ENCODE measurements at places on chromosomes 3 and 15.

DNA sequence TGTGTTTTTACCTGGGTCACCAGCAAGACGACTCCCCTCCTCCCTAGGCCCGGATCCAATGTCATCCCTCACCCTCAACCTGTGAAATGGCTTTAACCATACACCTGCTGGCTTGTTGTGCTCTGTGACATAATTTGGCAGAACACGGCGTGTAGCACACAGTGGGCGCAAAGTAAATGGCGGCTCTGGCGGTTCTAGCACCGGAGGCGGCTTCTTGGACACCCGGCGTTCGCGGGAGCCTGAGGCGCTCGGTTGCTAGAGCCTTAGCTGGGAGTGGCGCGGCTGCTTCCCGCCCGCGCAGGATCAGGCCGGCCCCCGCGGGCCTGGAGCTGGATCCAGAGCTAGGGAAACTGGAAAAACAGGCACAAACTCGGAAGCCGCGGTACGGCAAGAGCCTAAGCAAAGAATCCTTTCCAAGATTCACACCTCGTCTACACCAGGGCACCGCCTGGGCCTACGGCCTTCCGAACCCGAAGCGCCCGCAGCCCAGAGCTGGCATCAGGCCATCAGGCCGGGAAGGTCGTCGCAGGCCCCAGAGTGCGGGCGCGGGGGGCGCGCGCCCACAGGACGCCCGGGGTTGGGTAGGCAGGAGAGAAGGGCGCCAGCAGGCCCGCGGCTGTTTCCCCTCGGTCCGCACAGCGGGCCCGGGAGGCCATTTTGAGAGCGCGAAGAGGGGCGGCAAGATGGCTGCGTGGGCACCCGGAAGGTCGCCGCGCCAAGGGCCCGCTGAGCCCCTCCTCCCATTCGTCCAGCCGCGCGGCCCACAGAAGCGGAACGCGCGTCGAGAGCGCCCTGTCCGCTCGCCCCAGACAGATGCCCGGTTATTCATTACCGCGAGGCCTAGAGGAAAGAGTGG is 43.9 kb upstream of the POLG start:
- DNase-seq = no peak

DNA sequence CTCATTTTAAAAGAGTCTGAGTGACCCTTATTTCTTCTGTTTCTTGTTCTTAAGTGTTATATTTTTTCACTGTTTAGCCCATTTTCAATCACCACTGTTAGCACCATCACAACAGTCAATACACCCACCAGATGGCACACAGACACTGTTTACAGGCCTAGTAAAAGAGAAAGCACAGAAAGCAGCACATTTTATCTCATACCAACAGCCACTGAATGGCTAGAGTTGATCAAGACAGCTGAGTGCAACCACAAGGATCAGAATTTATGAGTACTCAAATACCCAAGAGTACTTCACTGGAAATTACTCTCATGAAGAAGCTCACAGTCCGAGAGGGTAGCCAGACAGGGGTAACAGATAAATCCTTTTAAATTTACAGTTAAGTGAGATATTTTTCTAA is 127.0 kb downstream of the TFDP2 start:
- no peak for DNase-seq

GRCh38 chr3:31369637-31370379 is 162.9 kb upstream of the STT3B start:
- DNase-seq = no peak

DNA sequence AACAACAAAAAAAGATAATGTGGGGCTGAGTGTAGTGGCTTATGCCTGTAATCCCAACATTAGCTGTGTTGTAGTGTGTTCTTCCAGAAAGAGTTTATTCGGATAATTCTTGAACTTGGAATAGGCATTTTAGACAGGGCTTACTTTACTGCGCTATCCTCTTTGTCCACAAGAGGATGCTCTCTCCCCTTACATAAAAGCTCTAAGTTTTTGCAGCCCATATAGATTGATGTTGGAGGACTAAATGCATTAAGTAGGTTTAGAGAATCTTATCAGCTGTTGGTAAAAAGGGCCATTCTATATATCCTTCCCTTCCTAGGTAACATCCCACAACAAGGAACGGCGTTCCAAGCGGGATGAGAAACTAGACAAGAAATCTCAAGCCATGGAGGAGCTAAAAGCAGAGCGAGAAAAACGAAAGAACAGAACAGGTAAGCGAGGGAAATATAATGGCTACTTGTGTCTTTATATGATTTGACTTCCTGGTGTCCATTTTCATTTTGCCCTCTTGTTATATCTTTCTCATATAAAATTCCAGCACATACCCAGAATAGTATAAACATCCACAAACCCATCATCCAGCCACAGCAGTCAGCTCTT is 27.8 kb upstream of the ITPKA start:
- DNase-seq = no peak

DNA sequence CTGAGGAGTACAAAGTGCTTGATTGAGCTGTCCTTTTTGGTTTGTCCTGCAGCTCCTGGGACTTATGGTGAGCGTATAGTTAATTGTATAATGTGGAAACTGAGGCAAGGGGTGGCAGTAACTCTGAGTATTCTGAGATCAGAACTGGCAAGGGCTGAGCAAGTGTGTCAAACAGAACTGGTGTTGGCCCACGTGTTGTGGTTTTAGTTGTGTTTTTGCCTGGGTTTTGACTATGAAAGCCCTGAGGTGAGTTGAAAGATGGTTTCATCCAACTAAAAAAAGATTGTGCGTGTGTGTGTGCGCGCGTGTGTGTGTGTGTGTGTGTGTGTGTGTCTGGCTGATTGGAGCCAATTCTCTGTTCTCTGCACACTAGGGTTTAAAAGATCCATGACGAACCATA is 154.1 kb downstream of the EDEM1 start:
- no peak for DNase-seq

DNA sequence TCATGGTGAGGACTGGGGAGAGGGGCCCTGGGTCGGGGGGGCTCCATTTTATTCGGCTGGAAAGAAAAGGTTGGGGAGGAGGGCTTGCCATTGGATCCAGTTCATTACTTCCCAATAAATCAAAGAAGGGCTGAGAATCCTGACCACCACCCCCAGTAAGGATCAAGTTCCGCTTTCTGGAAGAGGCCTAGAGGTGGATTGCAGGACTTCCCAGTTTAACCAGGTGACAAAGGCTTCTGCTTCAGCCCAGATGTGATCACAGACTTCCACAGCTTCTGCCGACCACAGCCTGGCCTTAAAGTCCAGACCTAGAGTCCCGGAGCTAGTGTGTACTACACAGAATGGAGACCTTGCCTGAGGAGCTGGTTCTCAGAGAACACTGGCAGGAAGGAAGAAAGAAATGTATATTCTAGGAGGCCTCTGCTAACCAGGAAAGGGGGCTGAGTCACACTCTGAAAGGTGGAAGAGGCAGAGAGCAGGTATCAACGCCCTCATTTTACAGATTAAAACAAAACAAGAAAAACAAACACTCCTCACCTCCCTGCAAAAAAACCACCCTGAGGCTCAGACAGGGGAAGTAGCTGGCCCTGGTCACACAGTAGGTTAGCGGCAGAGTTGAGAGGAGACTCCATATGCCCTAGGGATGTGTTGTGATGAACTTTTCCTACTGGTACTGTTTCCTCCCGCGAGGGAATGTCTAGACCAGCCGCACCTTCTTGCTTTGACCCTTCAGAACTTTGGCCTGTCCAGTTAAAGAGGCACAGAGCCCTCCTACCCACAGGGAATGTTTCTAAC is 1.1 kb upstream of the CEMIP start:
- DNase-seq = no peak

DNA sequence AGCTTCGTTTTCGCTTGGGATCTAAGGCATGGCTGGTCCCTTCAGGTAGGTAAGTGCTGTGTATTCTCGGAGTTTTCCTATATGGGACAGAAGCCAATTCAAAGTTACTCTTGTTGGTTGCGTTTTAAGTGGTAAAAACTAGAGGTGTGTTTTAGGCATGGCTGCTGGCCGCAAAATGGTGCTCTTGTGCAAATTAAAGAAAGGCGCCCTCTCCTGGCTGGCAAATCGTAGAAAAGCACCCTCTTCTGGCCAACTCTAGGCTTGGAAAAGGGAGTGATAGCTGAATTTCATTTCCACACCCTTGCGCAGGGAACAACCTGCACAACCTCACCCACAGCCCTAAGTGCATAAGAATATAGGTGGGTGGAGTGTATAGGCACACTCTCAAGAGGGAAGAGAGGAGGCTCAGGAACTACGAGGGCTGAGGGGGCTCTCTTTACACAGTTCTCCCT is 23.5 kb downstream of the DRD3 start:
- DNase-seq = no peak

GRCh38 chr3:27633224-27633545 is 88.9 kb downstream of the EOMES start:
- DNase-seq = no peak

- DNase-seq = no peak
These were observed 1217.6 kb upstream of the ALCAM start for GRCh38 chr3:104149154-104149553.

- DNase-seq = no peak
These were observed 51.0 kb upstream of the PLXND1 start for GRCh38 chr3:129657261-129658046.

GRCh38 chr15:66595931-66596545 is 30.2 kb upstream of the LCTL start:
- DNase-seq = no peak

GRCh38 chr3:10628891-10629670 is 123.7 kb upstream of the ATP2B2 start:
- DNase-seq = no peak

GRCh38 chr3:15256861-15257341 is 50.9 kb downstream of the CAPN7 start:
- no peak for DNase-seq

GRCh38 chr15:77527164-77527778 is 105.4 kb downstream of the LINGO1 start:
- no peak for DNase-seq

DNA sequence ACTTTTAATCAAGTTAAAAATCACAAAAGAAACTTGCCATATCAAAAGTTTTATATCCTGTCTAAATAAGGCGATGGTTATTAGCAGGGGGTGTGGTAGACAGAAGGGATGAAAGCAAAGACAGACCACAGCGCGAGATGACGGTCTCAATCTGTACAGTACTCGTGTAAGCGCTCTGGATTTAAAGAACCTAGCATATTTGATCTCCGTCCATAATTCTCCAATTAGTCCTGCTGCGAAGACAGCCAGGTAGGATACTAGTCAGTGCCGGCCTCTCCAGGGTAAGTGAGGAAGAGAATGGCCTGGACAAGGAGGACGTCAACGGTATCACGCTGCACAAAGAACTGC is 701 bp downstream of the SGO1 start:
- no peak for DNase-seq

DNA sequence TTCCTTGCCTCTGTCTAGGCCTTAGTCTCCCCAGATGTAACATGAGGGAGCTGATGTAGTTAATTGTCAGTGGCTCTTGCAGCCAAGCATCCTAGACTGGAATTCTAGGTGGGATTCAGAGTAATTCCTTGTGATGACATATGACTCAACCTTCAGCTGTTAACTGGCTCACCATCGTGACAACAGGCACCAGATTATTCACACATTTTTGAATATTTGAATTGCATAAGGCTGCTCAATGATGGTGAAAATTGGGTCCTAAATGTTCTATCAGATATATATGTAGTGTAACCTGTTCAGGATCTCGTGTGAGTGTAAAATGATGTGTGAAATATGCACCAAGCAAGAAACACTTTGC is 405.1 kb downstream of the LPP start:
- DNase-seq = no peak

GRCh38 chr15:75989045-75989444 is 23.2 kb downstream of the NRG4 start:
- no peak for DNase-seq

- no peak for DNase-seq
These were observed 21.7 kb downstream of the SH3BP5 start for GRCh38 chr3:15310491-15311370.

GRCh38 chr3:193938613-193939012 is 197.3 kb upstream of the HES1 start:
- no peak for DNase-seq

GRCh38 chr3:147356145-147356908 is 50.0 kb downstream of the ZIC4 start:
- no peak for DNase-seq

DNA sequence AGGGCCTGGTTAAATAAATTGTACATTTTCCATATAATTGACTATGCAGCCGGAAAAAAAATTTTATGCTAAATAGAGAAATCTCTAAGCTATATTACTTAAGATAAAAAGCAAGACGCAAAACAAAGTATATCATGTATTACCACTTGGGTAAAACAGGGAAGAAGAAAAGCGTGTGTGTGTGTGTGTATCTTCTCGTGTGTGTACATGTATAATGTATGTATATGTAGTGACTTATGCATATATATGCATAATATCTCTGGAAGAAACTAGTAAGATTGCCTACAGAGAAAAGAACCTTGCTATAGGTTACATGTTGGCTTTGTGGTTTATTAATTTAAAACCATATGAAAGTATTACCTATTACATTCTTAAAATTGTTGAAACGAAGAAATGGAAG is 19.0 kb downstream of the KNL1 start:
- no peak for DNase-seq

DNA sequence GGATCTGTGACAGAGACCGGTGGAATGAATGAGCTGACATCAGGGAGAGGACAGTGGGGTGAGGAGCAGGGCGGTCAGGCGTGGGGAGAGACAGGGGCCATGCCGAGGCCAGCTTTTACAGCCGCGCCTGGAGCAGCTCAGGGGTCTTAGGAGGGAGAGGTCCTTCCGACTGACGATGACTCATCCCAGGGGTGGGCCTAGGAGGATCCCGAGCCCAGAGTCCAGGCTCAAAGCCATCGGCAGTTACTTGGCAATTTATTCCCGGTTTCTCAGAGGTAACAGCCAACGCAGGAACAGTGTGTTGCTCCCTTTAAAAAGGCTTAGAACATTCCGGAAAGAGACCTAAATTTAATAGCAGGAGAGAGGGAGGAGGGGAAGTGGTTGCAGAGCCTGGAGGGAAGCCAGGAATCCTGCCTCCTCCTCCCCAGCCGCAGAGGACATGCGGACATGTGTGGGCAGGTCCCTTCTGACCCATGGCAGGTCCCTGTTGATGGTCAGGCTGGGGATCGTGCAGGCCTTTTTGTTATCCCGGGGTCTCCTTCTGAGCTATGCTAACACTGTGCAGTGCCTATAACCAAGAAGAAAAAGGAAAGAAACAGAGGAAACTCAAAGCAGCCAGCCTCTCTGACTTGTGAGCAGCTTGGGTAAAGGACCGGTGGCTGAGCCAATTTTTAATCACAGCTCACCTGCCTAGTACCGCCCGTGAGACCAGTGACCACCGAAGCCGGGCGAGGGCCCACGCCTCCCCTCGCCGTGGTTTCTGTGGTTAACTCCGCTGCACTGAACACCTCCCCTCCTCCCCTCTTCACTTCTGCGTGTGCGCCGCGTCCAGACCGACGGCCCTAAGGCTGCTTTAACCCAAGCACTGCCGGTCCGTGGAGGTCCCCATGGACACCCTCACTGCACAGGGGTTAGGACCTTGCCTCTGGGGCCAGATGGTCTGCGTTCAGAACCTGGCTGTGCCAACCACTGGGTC is 392.4 kb upstream of the PROK2 start:
- DNase-seq = peak; percentile 52

- no peak for DNase-seq
These were observed 95.4 kb downstream of the SRGAP3 start for GRCh38 chr3:9153904-9154619.

GRCh38 chr3:10522646-10523303 is 17.4 kb upstream of the ATP2B2 start:
- no peak for DNase-seq

GRCh38 chr15:50676799-50677483 is 9.7 kb downstream of the TRPM7 start:
- no peak for DNase-seq

All from hippocampal formation (tissue), 2 donors.